ENCODE measurements at places on chromosomes 3 and 15.

- no peak for DNase-seq
Observed at GRCh38 chr3:133655731-133656515, 5.8 kb downstream of the TOPBP1 start.

DNA sequence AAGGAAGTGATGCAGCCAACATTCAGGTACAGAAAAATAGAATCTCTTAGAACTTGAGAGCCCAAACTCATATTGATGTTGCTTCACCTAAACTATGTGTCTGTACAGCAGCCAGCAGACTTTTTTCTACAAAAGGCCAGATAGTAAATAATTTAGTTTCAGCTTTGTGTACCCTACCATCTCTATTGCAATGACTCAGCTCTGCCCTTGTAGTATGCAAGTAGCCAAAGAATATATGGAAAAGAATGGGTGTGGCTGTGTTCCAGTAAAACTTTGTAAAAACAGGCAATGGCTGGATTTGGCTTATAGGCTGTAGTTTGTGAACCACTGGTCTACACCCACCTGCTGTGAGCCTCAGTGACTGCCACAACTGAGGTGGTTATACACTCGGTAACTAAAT, 392.5 kb upstream of the RARB start:
- DNase-seq: no peak

GRCh38 chr15:98952381-98952803, 55.2 kb downstream of the PGPEP1L start:
- DNase-seq: no peak

- DNase-seq: no peak
Observed at GRCh38 chr3:185658504-185658912, 72.4 kb downstream of the SENP2 start.

DNA sequence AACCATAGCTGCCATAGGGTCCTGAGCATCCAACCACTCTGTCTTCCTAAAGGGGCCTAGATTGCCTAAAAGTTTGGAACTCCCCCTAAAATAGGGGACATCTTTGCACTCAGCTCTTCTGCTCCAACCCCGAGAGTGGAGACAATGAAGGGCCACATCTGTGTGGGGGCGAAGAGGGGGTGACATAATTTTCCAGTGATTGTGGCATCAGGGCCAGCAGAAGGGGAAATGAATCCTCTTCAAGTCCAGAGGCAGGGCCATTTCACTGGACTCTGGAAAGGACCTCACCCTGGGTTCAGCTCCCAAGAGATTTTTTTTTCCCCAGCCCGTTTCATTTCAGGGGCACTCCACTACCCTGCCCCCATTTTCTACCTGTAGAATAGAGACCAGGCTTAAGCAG, 4.6 kb upstream of the ANKRD63 start:
- no peak for DNase-seq

DNA sequence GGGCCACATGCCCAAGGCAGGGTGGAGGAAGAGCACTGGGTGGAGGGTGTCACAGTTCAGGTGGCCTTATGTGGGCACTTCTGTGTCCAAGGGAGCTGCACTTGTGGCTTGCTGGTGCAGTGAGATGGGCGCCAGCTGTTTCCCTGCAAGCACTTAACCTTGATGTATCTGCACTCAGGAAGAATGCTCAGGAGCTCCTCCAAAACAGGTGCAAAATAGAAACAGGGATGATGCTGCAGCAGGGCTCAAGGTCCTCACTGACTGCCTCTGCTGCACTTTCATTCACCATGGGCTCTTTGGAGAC, 151.3 kb downstream of the CADPS start:
- DNase-seq: no peak

DNA sequence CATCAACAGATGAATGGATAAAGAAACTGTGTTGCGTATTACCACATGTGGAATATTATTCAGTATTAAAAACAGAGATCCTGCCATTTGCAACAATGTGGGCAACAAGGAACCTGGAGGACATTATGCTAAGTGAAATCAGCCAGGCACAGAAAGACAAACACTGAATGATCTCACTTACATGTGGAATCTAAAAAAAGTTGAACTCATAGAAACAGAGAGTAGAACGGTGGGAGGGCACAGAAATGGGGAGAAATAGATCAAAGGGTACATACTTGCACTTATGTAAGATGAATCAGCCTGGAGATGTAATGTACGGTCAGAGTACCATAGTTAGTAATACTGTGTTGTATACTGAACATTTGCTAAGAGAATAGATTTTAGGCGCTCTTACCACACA, 29.8 kb upstream of the MUC13 start:
- no peak for DNase-seq

DNA sequence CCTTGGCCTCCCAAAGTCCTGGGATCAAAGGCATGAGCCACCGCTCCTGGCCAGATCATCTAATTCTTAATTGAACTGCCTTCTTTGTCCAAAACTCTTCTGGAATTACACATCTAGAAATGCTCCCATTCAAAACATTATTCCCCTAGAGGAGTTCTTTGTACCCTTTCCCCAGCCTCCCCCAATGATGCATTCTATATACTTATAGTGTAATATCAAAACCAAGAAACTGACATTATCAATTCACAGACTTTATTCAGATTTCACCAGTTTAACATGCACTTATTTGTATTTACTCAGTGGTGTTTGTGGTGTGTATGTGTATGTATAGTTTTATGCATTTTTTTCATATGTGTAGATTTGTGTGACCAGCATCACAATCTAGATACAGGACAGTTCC, 85.0 kb downstream of the PTPRG start:
- no peak for DNase-seq

DNA sequence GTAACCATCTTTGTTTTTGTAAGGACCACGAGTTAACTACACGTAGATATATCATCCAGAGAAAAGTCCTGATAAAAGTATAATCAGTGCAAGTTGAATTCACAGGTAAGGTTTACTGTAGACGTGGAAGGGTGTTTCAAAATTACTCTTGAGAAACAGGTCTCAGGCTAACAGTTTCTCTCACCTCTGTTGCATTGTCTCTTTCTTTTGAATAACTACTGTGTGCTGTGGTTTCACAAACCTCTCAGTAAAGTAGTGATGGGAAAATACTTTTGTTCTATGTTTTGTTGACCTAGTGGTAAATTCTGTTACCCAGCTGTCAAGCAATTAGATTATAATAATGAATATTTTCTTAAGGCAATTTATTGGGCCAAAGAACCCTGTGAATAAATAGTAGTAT, 75.2 kb downstream of the RBMS3 start:
- DNase-seq: no peak

GRCh38 chr3:119681279-119681678, 4.1 kb upstream of the COX17 start:
- DNase-seq: no peak

DNA sequence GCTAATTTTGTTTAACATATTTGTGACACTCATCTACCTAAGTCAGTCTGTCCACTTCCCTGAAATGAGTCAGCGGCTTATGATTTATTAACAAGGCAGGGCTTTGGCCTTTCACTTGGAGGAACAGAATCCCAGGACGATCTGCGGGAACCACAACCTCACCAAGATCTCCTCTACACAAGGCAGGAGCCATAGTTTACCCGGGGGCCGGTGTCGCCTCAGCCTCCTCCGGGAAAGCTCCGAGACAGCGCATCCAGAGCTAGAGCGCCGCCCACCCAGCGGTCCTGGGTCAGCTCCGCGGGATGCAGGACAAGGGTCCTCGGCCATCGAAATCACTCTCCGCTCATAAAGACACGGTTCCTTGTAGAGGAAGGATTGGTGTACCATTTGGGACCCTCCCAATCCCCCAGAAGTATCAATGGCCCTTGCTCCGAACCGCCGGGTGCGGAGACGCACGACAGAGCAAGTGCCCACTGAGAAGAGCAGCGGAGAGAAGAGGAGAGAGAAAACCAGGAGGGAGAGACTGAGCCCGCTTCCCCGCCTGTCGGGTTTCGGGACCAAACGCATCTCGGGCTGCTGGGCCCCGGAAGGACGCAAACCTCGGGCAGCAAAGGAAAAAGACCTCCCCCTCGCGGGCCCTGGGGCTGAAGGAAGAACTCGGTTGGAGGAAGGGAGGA, 13.1 kb upstream of the ALCAM start:
- DNase-seq: no peak

GRCh38 chr3:133475245-133476010, 75.6 kb downstream of the BFSP2 start:
- DNase-seq: peak; percentile 65

DNA sequence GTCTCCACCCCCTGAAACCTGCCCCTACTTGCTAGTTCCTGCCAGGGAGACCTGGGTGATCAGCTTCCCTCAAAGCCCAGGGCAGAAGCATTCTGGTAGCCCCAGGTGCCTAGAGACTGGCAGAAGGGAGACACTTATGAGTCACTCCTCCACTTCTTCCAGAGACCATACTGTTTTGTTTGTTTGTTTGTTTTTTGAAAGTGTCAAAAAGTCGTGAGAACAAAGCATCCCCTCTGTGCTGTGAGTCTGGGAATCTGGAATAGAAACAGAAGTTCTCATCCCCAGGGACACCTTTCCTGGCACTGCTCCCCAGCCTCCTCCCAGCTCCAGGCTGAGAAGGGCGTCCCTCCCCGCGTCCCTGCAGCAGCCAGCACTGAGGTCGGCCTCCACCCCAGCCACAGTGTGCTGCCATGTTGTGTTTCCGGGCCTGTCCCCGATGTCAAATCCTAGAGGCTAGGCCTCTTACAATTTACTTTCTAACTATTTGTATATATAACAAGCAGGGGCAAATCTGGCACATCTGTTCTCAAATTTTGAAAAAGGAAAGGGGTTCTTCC, 573.0 kb downstream of the RBMS3 start:
- DNase-seq: no peak

DNA sequence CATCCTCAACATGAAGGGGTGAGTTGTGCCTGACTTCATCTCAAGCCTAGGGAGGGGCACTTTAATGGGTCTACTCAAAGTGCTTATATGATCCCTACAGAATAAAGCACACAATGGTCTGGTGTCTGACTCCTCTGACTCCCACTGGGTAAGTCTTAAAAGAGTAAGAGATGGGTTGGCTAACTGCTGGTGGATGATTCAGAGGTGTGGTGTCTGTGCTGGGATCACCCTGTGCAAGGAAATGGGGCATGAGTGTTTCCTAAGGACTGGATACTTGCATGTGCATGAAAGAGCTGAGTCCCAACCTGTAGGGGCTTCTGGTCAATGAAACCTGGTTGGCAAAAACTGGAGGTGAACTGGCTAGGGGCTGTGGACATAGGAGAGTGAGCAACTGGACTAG, 158.8 kb downstream of the IL20RB start:
- no peak for DNase-seq

DNA sequence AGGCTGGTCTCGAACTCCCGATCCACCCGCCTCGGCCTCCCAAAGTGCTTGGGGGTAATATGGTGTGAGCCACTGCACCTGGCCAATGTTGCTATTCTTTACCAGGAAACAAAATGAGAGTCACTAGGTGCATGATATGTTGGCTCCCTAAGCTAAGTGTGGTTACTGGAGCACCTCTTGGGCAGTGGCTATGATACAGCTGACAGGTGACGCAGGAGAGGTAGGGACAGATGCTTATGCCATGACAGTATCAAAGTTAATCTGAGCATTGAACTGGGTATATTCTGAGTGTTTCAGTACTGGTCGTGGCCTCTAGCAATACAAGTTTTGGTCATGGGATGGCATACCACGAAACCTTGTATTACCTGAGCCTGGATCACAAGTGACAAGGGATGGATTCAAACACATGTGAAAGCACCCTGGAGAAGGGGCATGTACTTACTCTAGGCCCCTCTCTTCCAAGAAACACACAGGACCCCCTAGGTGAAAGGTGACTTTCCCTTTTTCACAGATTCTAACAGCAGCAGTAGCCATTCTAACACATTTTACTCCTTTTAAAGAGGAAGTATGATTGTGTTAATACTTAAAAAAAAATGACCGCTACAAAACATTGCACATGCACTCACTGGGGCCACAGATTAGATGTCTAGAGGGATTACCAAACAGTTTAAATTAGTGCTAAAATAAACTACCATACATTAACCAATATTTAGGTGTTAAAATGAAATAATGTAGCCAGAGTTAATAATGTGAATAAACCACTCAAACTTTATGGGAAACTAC, 467.3 kb downstream of the SHQ1 start:
- peak; percentile 2 for DNase-seq

- DNase-seq: no peak
Observed at GRCh38 chr3:98962951-98963350, 61.5 kb upstream of the DCBLD2 start.

DNA sequence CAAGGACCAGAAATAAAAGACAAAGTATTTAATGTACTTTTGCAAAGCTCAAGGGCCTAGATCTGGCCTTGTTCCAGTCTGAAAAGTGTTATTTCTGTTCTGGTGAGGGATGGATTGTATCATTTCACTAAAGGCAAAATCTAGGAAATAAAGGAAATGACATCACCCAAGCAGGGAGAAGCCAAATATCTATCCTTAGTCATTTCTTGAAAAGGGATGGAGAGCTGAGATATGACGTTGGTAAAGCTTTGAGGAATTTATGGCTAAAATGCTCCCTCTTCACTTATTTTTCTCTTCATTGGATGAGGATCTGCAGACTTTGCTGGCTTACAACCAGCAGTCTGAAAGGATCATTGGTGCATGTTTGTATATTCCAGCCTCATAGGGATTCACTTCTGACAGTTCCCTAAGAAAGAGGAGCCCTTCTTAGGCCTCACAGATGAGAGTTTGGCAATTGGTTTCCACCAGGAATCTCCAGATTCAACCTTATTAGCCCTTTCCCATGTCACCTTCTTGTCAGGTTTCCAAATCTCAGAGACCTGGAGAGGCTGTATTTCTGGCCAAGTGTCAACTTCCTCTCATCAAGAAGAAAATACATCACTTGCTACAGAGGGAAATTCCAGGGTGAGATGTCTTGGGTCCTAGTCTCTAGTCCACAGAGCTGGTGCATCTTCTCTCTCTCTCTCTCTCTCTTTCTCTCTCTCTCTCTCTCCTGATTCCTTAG, 93.7 kb upstream of the BOC start:
- DNase-seq: no peak

GRCh38 chr3:187013159-187013716, 82.9 kb downstream of the ST6GAL1 start:
- no peak for DNase-seq

- peak; percentile 5 for DNase-seq
Observed at GRCh38 chr3:125120379-125121122, 64.8 kb upstream of the HEG1 start.

DNA sequence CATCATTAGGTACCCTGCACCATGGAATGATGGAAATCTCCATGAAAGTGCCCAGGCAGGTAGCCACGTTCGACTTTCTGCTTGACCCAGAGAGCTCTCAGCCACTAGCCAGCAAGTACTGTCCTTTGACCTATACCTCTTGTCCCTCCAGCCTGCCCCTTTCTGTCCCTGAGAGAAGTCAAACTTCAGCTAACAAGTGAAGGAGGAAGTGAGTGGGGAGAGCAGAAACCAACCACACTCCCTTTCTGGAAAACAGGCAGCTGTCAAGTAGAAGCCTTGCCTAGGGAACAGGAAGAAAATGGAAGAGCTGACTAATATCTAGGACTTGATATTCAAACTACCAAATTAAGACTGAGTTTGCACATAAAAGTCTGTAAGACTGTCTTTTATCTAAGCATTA, 30.3 kb upstream of the FSTL1 start:
- DNase-seq: no peak

GRCh38 chr15:66911131-66911700, 154.2 kb upstream of the SMAD3 start:
- DNase-seq: no peak
